ENCODE measurements at places on chromosomes 2 and 18. TPM values are rescaled to one million over a fixed set of nuclear protein-coding genes. Genes with fewer than 3 reads are reported as not detected.

ASIC4 gene
- not detected for polyA plus RNA-seq

KRTCAP3 gene
- polyA plus RNA-seq: 0.60 TPM

COX5B gene
- 302 TPM for polyA plus RNA-seq

ACTG2 gene
- polyA plus RNA-seq: 641 TPM

COL4A4 gene
- 0.05 TPM for polyA plus RNA-seq

GALNT5 gene
- 55.0 TPM for polyA plus RNA-seq

METTL5 gene
- polyA plus RNA-seq: 34.3 TPM

CRYBA2 gene
- not detected for polyA plus RNA-seq

RAD51AP2 gene
- polyA plus RNA-seq: not detected

- no peak for DNase-seq
Measured at GRCh38 chr18:8944871-8945245, 157.6 kb upstream of the NDUFV2 start.

GRCh38 chr2:230589025-230589424 lies 123.6 kb upstream of the CAB39 start:
- DNase-seq: no peak

DNA sequence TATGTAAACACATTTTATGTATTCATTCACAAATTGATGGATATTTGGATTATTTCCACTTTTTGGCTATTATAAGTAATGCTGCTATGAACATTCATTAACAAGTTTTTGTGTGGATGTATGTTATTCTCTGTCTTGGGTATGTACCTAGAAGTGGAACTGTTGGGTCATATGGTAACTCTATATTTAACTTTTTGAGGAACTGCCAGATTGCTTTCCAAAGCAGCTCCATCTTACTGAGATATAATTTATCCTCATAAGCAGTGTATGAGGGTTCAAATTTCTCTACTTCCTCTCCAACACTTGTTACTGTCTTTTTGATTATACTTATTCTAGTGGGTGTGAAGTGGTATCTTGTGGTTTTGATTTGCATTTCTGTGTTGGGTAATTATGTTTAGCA lies 7.1 kb upstream of the EML6 start:
- no peak for DNase-seq

- no peak for DNase-seq
Measured at GRCh38 chr2:205889114-205889513, 196.9 kb downstream of the INO80D start.

- DNase-seq: no peak
Measured at GRCh38 chr2:181074457-181074856, 94.1 kb downstream of the UBE2E3 start.

DNA sequence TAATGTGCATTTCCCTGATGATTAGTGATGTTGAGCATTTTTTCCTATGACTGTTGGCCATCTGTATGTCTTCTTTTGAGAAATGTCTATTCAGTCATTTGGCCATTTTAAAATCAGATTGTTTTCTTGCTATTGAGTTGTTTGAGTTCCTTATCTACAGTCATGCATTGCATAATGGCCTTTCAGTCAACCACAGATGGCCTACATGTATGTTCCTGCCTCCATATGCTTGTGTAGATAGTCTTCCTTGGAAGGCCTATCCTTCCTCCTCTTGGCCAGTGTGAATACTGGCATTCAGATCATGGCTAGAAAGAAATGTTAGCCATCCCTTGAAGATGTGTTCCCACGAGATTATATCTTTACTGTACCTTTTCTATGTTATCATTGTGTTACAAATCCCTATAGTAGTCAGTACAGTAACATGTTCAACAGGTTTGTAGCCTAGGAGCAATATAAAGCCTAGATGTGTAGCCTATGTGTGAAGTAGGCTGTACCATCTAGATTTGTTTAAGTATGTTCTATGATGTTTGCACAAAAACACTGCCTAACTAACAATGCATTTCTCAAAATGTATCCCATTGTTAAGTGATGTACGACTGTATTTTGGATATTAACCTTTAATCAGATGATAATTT lies 65.6 kb upstream of the CD302 start:
- DNase-seq: no peak

GRCh38 chr2:192236136-192236535 lies 41.4 kb upstream of the TMEFF2 start:
- no peak for DNase-seq

- DNase-seq: no peak
Measured at GRCh38 chr18:41744421-41745030, 210.5 kb upstream of the PIK3C3 start.

GRCh38 chr2:54632733-54633692 lies 90.4 kb upstream of the EML6 start:
- no peak for DNase-seq
